Activated T-helper 1 cell treated with anti-CD3 and anti-CD28 coated beads, Interleukin-12 subunit alpha, Interleukin-12 subunit beta, Interleukin-2, Interleukin-4 antibody, amounts not matched to agents 30 ng/mL and 10 ng/mL and 1 ng/mL, durations not matched to agents 14 hours and 24 hours and 36 hours (primary cell): ENCODE measurements at places on chromosomes 1 and 21. TPM values are rescaled to one million over a fixed set of nuclear protein-coding genes. Genes with fewer than 3 reads are reported as not detected.

DNA sequence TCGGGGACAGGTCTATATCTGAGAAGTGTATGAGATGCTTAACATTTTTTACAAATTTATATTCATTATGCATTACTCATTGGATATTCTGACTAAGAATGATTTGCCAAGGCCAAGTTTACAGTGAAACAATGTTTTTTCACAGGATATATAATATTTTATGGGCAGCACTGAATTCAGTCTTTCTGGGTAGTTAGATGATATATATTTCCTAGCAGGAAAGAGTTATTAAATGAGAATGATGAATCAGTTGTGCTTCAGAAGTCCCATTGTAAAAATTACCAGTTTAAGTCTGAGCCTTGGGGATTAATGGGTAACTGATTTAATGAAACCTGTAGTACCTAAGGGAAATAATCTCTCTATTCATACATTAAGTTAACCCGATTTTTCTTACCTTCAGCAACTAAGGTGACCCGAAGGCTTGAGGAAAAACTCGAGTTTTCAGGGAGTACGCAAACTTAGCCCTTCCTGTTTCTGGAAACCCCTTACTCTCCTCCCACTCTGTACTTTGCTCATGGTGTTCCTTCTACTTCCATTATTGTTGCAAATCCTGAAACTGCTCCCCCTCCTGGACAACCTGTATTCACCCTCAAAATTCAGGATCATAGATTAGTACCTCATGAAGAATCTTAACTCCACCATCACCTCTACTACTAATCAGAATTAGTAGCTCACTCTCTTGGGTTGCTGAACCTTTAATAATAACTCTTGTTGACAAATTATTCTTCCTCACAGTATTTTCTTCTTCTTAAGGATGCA is 135.1 kb downstream of the AK5 start:
- DNase-seq: no peak

- no peak for DNase-seq
Measured at GRCh38 chr1:7010534-7011200, 225.4 kb downstream of the CAMTA1 start.

DNA sequence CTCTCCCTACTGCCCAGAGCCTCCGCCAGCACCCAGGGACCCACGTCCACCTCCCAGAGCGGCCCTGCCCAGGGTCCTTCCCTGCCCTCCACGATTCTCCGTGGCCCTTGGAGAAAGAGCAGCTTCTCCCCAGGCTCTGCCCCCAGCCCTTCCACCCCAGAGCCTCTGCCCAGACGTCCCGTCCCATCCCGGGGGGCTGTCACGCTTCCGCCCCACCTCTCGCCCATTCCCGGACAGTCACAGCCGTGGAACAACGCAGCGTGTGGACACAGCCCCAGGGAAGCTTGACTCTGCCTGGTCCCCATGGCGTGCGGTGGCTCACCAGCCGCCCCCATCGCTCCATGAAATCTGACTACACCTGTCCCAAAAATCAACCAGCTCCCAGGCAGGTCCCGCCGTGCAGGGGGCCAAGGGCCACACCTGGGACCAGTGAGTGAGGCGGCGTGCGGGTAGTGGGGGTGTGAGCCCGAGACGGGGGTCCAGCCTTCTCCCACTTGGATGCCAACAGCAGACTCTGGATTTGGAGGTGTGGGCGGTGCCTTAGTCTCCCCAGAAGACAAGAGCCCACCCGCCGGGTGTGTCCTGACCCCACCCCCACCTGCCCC is 12.5 kb upstream of the TTLL10 start:
- DNase-seq: no peak

DNA sequence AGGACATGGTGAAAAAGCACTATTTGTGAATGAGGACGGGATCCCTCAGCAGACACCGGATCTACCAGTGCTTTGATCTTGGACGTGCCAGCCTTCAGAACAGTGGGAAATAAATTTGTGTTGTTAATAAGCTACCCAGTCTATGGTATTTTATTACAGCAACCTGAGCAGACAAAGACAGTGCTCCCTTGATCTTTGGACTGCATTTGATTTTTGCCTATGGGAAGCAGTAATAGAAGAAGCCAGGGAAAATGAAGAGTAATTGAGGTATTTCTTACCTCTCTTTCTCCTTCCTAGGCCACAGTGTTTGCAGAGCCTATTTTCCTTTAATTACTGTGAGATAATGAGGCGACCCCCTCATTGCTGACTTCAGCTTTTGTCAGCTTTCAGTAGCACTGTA is 87.9 kb downstream of the PDE4B start:
- DNase-seq: no peak

DNA sequence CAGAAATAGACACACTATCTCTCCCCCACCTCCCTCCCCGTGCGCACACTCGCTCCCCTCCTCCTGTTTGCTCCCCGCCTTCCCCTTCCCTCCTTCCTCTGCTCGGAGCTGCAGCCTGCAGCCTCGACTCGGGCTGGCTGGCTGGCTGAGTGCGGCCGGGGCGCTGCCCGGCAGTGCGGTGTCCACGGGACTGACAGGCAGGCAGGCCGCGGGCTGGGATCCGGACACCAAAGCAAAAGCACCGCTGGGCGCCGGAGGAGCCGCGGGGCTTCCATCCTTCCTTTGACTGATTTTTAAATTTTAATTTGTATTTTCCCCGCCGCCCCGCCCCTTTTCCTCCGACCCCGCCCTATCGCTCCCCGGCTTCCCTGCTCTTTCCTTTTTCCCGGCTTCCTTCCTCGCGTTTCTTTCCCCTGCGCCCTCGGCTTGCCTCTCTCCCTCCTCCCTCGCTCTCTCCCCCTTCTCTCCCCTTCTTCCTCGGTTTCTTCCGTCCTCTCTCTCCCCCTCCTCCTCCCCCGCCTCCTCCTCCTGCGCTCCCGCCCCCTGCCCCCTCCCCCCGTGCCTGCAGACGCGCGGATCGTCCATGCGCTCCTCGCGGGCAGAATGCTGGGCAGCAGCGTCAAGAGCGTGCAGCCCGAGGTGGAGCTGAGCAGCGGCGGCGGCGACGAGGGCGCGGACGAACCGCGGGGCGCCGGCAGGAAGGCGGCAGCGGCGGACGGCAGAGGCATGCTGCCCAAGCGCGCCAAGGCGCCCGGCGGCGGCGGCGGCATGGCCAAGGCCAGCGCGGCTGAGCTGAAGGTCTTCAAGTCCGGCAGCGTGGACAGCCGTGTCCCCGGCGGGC is 109.4 kb downstream of the NAV1 start:
- no peak for DNase-seq

- no peak for DNase-seq
Measured at GRCh38 chr1:111894497-111894896, 95.0 kb downstream of the KCND3 start.

KIF21B gene
- total RNA-seq: 50.4 and 52.0 TPM in 2 replicates

CFHR2 gene
- total RNA-seq: not detected in 2 replicates

DNA sequence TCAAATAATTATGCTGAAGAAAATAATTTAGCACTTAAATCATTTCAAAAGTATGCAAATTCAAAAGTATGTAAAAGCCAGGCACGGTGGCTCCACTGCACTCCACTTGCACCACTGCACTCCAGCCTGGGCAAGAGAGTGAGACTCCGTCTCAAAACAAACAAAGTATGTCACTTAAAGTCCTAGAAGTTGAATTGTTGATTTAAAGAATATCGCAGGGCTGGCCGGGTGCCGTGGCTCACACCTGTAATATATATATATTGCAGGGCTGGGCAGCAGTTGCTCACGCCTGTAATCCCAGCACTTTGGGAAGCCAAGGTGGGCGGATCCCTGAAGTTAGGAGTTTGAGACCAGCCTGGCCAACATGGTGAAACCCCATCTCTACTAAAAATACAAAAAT is 8.8 kb upstream of the SETDB1 start:
- no peak for DNase-seq
